GM12891 (cell line): ENCODE measurements at places on chromosomes 4 and X.

DNA sequence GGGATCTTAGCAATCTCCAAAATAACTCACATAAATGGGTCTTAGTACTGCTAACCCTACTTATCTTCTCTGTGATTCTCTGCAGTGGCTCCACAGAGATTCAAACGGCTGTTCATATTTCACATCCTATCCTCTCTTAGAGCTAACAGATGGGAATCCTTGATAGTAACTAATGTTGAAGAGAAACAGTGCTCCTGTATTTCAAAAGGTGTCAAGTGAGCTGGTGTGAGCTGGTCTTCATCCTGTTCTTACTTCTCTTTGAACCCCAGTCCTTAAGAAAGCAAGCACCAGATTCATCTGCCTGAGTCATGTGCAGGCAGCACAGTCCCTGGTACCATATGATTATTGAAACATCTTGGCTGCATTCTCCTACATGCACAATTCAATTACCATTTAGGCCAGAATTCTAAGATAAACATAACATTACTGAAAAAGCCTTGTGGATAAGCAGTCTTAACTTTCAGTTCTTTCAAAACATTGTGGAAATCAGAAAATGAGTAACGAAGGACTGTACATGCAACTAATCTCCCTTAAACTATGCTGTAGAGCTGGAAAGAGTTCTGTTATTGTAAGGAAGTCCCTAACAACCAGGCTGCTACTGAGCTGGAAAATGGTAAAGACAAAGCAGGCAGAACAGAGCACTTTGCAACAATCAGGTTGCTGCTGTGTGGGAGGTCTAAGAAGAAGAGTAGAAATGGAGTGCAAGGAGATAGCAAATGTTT is 153.1 kb downstream of the NPNT start:
- no peak for DNase-seq

GRCh38 chr4:95107635-95108034 is 349.9 kb downstream of the BMPR1B start:
- DNase-seq = no peak

GRCh38 chr4:53309321-53310040 is 56.4 kb downstream of the SCFD2 start:
- DNase-seq = no peak

DNA sequence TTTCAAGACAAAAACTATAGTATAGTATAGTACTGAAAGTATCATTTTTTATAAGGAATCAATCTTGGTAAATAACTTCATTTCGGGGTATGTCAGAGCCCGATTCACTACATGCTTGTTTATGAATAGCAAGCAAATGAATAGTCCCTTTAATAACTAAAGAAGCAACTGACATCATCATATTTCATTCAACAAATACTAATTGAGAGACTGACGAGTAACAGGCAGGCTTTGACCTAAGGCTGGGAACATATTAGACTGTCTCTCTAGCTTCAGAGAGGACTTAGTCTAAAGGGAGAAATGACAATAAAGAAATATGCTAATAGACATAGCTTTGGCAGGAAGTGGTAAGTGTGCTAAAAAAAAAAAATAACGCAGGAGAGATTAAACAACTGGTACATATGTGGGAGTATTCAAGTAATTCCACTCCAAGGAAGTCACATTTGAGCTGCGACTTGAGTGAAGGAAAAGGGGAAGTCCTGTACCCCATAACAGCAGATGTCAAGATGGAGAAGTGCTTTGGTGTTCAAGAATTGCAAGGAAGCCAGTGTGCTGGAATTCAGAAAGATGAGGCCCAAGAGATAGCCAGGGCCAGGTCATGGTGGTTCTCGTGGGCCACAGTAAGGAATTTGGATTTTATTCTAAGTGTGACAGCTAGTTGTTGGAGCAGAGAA is 284.9 kb downstream of the FBXO8 start:
- DNase-seq = no peak

DNA sequence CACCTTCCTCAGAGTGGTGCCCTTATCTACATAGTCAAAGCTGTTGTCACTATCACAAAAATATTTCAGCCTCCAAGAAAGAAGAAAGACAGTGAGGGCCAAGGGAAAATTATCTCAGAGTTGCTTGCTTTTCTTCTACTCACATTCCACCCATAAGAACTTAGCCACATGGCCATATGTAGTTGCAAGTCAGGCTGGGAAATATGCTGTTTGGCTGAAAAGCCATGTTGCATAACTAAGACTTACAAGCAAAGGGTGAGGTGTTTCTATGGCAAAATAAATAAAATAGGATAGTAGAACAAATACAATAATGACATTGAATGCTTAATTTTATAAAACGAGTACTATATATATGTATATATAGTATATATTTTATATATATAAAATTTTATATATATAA is 365.9 kb upstream of the PABPC4L start:
- DNase-seq = no peak

GRCh38 chr4:69754926-69755580 is 5.4 kb downstream of the SULT1B1 start:
- DNase-seq = no peak

DNA sequence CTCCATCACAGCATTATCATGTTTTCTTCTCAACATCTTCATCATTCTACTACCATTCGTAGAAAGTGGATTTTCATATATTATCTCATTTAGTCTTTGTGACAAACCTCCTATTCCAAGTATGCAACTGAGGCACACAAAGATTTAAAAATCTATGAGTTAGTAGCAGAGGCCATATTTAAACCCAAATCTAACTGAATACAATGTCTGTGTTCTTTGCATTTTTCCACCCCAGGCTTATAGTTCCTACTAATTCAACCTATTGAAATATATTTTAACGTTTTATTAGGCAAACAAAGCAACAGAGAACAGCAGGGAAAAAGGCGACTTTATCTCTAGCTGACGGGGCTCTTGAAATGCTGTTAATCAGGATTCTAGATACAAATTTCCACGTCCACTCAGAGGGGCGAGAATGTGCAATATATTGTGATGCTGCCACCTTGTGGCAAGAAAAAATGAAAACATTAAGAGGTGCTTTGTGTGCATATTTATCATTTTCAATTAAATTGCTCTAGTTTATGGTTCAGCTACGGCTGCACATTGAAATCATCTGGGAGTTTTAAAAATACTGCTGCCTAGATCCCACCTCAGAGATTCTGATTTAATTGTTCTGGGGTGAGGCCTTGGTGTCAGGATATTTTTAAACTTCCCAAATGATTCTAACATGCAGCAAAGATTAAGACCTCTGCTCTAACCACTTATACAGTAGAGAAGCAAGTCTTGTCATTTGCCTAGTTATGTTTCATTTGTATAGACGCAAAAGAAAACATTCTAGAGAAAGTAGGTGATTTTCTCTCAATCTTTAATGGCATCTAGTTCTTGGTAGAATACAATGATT is 315.9 kb downstream of the MAPK10 start:
- no peak for DNase-seq

GRCh38 chr4:150354214-150354796 is 227.6 kb upstream of the MAB21L2 start:
- no peak for DNase-seq

GRCh38 chr4:185437809-185438208 is 12.0 kb upstream of the UFSP2 start:
- DNase-seq = no peak

DNA sequence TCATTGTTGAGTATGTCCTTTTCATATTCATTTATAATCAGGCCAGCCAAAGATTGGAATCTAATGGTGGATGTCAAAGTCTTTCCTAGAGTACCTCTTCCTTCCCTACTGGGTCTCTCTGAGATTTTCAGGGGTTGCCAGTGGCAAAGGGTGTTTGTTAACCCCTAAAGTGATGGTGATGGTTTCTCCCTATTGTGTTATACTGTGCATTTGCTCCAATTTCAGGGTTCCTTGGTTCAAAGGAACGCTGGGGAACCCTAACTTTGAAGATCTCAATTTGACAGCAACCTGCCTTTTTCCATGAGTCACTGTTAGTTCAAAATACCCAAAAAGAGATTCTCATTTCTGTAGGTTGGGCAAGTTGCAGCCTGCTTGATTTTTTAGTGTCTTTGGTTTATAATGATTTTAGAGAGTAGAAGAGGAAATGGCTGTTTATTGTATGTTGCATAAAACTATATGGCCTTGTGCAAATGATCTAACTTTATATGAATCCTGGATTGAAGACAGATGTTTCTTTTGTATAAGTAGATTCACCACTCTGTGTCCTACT is 23.0 kb downstream of the GAB1 start:
- DNase-seq = no peak
